NCI-H345 (cell line): ENCODE measurements at places on chromosomes 4 and X.

- no peak for DNase-seq
These were observed 822 bp downstream of the ZNF275 start for GRCh38 chrX:153334654-153335295.

- DNase-seq, result peak; percentile 1
These were observed 235.3 kb downstream of the GPAT3 start for GRCh38 chr4:83771113-83771705.

GRCh38 chrX:23797371-23798128, 14.6 kb downstream of the SAT1 start:
- DNase-seq, result peak; percentile 11

GRCh38 chr4:67934628-67935027, 28.7 kb downstream of the TMPRSS11A start:
- peak; percentile 81 for DNase-seq

GRCh38 chrX:15188039-15188438, 81.8 kb downstream of the ASB9 start:
- no peak for DNase-seq

DNA sequence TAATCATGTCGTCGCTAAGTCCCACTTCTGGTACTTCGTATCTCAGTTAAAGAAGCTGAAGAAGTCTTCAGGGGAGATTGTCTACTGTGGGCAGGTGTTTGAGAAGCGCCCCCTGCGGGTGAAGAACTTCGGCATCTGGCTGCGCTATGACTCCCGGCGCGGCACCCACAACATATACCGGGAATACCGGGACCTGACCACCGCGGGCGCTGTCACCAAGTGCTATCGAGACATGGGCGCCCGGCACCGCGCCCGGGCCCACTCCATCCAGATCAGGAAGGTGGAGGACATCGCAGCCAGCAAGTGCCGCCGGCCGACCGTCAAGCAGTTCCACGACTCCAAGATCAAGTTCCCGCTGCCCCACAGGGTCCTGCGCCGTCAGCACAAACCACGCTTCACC, 11.3 kb downstream of the PNCK start:
- DNase-seq, result no peak

DNA sequence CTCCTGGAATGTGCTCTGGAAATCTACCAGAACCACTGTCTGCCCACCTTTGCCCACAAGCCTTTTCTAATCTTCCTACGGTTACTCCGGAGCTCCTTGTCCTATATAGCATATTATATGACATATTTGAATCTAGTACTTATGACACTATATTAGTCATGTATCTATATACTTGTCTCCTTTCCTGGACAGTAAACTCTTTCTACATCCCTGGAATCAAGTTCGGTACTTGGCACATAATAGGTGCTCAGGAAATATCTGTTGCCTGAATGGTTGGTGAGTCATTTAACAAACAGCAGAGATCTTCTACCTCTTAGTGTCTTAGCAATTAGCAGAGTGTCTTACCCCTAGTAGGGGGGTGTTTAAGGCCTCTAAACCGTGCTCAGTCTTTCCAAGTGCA, 123.6 kb downstream of the RELL1 start:
- no peak for DNase-seq

DNA sequence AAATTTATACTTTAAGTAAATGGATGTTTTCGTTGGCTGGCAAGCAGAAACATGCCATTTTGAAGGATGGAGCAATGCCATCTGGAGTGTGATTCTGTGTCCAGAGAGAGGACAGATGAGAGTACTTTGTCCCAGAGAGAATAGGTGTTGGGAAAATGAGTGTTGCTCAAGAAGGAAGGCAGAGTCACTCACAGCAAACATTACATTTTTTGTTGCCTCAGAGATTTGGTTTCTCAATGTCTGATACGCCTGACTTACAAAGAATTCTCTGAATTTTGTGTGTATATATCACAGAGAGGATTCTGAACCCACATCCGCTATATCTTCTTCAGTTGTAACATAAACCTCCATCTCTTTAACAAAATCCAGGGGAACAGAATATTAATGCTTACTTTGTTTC, 102.8 kb upstream of the PCDH18 start:
- DNase-seq, result no peak

- no peak for DNase-seq
These were observed 105.5 kb downstream of the MID1 start for GRCh38 chrX:10514891-10515290.

- DNase-seq, result peak; percentile 53
These were observed 49.4 kb downstream of the RTL9 start for GRCh38 chrX:110407910-110408545.

- DNase-seq, result no peak
These were observed 6.8 kb upstream of the ACSL4 start for GRCh38 chrX:109739625-109740432.

DNA sequence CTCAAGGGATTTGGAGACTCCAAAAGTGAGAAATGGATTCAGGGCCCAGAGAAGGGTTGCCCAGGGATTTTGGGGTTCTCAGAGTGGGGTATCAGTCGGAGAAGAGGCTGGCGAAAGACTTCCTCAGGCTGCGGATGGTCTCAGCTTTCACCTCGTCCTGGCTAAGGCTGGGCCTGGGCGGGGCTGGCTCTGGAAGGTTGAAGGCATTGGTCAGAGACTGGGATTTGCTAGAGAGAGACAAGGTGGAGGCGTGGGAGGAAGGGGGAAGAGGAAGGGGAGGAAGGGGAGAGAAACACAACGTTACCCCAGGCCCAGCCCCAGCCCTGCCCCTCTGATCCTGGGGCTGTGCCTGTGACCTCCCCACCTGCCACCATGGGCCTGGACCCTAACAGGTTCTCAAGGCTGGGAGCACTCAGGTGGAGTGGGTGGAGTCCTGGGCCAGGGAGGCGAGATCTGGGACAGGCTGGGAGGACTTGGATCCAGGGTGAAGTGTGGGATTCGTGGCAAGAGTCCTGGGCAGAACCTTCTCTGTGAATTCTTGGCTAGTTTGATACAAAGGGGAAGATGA, 9.4 kb upstream of the TIMP1 start:
- DNase-seq, result no peak

- no peak for DNase-seq
These were observed 7.9 kb upstream of the EMCN start for GRCh38 chr4:100525686-100526085.

GRCh38 chrX:118853596-118853995, 30.0 kb downstream of the ZCCHC12 start:
- DNase-seq, result no peak
